ENCODE measurements at places on chromosomes 3 and 15.

DNA sequence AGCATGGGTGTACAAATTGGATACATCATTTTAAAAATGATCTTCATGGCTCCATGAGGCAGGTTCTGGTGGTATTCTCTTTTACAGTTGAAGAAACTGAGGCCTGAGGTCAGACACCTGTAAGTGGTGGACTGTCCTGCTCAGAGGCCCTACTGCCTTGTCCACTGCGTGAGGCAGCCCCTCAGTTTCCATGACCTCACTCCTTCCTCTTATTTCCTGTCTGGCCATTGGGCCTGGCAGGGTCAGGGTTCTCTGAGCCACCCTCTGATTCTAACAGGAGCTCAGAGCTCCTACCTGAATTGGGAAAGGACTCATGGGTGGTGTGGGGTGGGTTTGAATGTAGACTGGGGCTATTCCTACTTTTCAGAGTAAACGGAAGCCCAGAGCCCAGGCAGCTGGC, 17.5 kb downstream of the PLEKHO2 start:
- DNase-seq: no peak

- no peak for DNase-seq
Measured at GRCh38 chr15:52069559-52069958, 43.0 kb downstream of the BCL2L10 start.

- no peak for DNase-seq
Measured at GRCh38 chr3:11076711-11077110, 77.6 kb upstream of the HRH1 start.

DNA sequence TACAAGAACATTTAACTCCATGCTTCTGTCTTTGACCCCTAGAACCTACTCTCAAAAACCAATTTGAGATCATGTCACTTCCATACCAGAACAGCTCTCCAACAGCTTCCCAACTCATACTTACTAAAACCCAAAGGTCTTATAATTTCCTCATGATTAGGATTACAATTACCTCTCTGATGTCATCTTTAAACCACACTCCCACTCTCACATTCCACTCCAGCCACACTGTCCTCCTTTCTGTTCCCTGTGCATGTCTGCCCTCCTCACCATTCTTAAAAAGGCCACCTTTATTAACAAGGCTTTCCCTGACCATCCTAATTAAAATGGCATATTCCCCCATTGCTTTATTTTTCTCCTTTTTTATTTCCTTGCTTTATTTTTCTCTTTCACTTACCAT, 18.9 kb downstream of the PHC3 start:
- DNase-seq: no peak

GRCh38 chr3:186121968-186122367, 13.1 kb upstream of the ETV5 start:
- no peak for DNase-seq

- DNase-seq: no peak
Measured at GRCh38 chr3:173843060-173843459, 445.5 kb downstream of the NLGN1 start.

- DNase-seq: no peak
Measured at GRCh38 chr15:31227235-31227634, 99.4 kb upstream of the KLF13 start.

GRCh38 chr3:107989661-107990060, 101.2 kb downstream of the CD47 start:
- no peak for DNase-seq

DNA sequence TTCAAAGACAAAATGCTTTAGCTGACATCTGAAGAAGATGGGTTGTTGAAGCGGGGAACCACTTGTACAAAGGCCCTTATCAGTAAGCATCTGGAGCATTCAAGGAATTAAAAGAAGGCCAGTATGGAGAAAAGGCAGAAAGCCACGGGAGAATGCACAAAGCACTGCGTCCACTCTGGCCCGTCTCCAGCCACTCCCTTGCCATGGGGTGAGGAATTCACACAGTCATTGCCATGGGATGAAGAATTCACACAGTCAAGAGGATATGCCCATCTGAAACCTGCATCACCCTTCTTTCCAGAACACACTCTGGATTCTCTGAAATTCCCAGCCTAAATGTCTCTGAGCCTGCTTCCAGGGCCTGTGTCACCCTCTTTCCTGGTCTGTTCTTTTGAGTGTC, 26.7 kb upstream of the STAG1 start:
- DNase-seq: no peak

DNA sequence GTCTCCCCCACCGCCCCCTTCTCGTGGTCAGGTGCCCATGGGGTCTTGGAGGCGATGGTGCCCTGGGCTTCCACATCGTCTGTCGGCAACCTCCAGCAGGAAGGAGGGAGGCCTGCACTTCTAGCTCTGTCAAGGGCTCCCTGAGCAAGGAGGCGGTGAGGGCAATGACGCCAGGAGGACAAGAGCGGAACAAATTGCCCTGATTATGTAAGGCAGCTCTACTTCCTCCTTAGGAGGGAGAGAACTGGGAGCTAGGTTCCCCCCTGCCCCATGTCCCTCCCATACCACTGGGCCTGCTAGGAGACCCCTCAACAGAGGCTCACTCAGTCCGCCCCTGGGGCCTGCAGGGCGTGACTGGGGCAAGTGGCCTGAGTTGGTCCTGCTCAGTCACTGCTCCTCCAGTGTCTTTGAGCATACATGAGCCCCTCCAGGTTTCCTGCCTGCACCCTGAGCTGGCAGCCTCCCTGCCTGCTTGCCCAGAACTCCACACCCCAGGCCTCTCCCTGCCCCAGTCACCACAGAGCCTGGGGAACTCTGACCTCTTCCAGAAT, 56.1 kb downstream of the CACNA2D2 start:
- DNase-seq: no peak

- no peak for DNase-seq
Measured at GRCh38 chr15:39680868-39681267, 100.0 kb downstream of the THBS1 start.

GRCh38 chr3:140822401-140823047, 119.1 kb upstream of the SLC25A36 start:
- no peak for DNase-seq

DNA sequence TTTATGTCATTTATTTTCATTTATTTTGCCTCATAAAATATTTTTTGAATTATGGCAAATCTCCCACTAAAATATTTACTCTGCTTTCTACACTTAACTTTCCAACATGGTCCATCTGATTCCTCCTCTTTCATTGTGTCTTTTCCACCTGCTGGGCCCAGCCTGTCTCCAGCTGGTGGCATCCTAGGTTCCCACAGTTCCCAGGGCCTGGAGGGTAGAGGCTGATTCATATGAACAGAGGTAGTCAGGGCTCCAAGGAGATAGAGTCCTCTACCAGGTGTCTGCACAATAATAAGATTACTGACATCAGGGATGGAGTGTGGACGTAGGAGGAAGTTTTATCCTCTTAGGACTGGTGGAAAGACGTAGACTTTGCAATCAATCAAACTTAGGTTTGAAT, 14.3 kb downstream of the ZBTB38 start:
- DNase-seq: no peak

DNA sequence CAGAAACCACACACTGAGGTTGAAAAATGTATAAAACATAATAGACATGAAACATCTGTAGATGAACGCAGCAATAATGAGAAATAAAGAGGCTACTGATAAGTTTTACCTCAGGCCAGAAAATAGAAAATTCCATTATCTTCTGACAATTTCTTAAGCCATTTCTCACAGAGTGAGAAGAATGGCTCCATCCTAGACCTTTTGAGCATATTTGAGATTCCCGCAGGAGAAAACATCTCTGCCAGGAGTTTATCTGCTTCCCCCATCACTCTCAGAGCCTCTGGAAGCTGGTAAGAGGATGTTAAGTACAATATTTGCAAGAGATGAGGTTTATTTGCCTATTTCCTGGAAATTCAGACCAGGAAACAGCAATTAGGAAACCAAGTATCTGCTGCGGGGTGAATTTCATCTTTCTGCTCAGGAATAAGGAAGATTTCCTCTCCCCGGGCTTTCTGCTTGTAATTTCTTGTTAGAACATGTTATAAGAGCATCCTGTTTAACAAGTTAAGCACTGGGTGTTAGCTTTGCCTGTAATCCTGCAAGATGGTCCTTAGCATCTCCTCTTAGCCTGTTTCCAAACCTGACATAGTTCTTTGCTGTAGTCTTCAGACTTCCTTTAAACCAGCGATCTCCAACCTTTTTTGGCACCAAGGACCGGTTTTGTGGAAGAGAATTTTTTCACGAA, 54.8 kb downstream of the ATP13A4 start:
- no peak for DNase-seq

- DNase-seq: no peak
Measured at GRCh38 chr3:9793161-9793781, 389 bp downstream of the ARPC4 start.

DNA sequence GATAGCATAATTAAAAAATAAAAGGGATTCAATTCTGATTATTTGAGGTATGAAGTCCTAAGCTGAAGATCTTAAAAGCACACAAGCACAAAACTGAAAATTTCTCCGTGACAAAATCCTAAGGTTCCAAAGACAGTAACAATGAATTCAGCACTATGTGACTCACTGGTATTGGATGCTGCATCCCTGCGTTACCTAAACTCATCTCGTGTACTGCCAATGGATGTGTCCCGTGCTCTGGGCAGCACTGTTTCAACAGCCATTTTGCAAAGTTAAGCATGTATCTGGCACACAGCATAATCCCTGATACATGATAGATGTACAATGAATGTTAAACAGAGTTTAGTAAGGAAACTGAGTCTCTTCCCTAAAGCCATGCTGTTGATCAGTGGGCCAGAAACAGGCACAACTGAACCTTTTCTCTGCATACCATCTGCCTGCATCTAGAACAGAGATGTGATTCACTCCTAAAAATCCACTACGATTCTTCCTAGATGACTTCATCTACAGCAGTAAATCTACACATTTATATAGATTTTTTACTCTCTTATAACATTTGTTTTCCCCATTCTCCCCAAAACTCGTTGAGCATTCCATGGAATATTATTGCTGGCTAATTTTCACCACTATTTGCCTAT, 14.3 kb downstream of the SUCLG2 start:
- DNase-seq: no peak

GRCh38 chr15:81080996-81081395, 53.1 kb upstream of the CFAP161 start:
- no peak for DNase-seq

DNA sequence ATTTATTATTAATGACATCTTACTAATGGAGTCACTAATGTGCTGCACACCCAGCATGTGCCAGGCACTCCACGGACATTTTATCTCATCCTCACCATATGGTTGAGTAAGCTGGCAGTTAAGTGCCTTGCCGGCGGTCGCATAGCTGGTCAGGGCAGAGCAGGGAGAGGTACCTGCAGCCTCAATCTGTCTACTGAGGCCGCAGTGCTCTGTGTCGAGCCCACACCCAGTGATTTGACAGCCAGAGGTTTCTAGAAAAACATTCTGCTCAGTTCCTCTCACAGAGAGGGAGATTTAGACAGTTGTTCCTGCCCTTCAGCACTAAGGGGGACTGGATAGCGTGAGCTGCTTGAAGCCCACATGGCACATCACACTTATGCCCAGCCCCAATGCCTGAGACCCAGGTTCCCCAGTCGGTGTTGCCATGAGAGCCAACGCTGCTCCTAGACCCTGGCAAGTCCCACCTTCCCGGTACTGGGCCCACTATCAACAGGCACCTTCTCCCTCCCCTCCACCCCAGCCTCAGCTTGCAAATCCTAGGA, 2.6 kb downstream of the LIPC start:
- no peak for DNase-seq

Measured in posterior cingulate gyrus (tissue), 11 donors.